LoVo (cell line): ENCODE measurements at places on chromosomes 16 and 17.
A peak's percentile ranks its signal among the peaks of the same experiment; 100 is the strongest.

DNA sequence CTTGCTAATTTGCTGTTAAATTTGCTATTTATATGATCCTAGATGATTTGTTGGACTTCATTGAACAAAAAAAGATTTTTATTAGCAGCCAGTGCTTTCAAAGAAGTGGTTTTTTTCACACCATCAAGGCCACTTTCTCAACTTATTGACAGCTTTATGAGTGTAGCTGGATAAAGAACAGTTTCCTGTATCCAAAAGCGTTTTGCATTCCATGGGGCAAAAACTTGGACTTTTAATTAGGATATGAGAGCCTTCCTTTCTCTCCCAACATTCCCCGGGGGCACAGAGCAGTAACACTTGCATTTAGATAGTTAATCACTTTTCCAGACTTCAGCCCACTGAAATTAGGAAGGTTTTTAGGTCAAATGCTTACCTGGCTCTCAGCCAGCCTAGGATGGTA lies 177.1 kb upstream of the ELAC2 start:
- DNase-seq: no peak

- no peak for DNase-seq
Measured at GRCh38 chr16:57876210-57876609, 73.9 kb upstream of the KIFC3 start.

DNA sequence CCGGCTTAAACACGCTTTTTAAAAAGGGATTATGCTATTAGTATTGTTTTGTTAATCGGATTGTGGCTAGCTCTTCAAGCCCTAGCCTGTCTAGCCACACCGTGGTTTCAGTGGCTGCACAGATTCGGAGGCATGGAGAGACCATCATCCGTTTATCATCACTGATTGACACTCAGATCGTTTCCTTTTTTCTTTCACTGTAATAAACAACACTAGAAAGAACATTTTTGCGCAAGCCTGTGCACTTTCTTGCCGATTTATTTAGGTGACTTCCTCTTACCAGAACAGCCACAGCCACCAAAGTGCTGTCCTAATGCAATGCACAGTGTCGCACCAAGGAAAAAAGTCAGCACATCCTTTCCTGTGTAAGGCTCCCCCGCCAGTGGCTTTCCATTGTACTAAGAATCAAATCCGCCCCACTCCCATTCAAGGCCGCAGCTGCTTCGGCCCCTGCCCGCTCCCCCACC lies 78.2 kb downstream of the CRISPLD2 start:
- no peak for DNase-seq

GRCh38 chr17:38958756-38959155 lies 8.4 kb downstream of the FBXO47 start:
- DNase-seq: no peak

DNA sequence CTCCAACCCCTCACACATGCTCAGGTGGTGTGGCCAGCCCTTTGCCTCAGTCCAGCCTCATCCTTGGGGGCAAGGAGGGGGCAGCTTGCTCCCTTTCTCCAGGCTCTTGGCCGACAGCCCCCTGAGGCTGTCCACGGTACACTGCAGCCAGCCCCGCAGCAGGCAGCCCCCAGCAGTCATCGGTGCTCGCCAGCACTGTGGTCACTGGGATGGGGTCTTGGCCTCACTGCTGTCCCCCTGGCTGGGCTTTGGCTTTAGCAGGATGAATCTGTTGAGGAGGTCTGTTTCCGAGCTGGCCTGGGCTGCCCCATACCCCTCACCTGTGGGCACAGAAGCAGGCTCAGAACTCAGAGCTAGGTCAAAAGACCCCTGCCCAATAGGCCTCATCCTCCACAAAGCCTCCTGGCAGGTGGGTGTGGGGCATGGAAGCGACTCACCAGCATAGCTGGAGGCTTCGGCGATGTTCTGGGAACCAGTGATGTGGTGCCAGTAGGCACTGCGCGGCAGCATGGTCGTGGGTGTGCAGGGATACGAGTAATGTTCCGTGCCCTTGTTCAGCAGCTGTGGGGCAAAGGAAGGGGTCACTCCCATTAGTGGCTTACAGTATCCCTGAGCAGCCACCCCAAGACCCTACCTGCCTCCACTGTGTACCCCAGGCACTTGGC lies 10.8 kb downstream of the POLR2C start:
- no peak for DNase-seq

DNA sequence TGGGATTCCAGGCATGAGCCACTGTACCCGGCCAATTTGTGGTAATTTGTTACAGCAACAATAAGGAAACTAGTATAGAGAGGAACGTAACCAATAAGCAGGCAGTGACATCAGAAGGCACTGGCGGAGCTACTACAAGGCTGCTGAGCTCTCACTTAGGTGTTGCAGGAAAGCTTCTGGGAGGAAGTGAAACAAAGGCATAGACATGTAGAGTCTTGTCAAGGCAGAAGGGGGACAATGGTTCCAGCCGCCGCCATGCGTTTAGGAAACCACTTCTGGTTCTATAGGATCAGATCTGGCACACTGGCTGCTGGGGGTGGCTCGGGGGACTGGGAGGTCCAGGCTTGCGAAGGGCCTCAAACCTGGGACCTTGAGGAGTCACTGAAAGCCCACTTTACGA lies 9.4 kb upstream of the CPSF4L start:
- no peak for DNase-seq

- no peak for DNase-seq
Measured at GRCh38 chr17:4142107-4142900, 526 bp downstream of the ZZEF1 start.

DNA sequence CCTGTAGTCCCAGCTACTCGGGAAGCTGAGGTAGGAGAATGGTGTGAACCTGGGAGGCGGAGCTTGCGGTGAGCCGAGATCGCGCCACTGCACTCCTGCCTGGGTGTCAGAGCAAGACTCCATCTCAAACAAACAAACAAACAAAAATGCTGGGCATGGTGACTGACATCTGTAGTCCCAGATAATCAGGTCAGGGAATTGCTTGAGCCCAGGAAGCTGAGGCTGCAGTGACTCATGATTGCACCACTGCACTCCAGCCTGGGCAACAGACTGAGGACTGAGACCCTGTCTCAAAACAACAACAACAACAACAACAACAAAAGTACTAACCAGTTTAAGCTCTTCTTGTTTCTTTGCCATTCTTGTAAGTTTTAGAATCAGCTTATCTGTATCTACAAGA lies 383.0 kb upstream of the PMFBP1 start:
- no peak for DNase-seq

GRCh38 chr17:56918916-56919315 lies 5.1 kb upstream of the TRIM25 start:
- DNase-seq: no peak

DNA sequence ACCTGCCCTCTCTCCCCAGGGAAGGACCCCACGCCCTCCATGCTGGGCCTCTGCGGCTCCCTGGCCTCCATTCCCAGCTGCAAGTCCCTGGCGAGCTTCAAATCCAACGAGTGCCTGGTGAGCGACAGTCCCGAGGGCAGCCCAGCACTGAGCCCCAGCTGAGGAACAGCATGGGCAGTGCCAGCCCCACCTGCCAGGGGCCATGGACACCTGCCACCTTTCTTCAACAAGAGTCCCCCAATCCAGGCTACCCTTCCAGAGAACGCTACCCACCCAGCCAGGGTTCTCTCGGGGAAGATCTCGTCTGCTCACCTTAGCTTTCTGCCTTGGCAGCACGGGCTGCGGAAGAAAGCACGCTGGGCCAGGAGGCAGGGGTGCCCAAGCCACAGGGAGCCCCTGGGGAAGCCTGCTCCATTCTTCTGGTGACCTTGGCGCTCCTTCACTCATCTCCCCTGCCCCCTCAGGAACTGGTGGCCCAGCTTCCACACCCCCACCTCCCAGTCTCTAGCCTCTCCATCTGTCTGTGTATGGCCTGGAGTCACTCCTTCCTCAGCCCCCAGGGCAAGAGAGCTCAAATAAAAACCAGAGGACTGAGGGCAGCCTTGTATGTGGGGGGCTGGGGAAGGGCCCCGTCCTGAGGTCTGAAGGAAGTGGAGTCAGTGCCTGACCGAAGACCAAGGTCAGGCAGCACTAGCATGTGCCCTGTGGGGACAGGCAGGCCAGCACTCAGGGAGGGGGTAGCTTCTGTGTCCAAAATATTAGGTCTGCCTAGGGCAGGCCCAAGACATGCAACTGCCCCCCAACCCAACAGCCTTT lies 6.3 kb downstream of the SLC25A39 start:
- no peak for DNase-seq

DNA sequence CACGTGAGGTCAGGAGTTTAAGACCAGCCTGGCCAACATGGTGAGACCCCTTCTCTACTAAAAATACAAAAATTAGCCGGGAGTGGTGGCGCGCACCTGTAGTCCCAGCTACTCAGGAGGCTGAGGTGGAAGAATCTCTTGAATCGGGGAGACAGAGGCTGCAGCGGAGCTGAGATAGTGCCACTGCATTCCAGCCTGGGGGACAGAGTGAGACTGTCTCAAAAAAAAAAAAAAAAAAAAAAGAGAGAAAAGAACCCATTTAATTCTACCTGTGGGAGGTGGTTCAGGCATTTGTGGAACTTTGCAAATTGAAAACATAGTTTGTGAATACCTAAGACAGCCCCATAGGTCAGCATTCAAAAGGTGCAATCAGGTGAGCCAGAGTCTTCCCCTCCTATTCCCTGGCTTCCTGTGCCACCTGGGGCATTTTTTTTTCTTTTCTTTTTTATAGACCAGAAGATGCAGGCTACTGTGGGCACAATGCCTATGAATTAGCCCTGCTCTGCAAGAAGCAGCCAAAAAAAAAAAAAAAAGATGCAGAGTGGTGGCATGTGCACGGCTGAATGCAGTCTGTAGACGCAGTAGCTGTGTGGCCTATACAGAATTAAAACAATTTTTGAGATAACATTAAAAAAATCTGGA lies 9.1 kb upstream of the SOCS3 start:
- no peak for DNase-seq

DNA sequence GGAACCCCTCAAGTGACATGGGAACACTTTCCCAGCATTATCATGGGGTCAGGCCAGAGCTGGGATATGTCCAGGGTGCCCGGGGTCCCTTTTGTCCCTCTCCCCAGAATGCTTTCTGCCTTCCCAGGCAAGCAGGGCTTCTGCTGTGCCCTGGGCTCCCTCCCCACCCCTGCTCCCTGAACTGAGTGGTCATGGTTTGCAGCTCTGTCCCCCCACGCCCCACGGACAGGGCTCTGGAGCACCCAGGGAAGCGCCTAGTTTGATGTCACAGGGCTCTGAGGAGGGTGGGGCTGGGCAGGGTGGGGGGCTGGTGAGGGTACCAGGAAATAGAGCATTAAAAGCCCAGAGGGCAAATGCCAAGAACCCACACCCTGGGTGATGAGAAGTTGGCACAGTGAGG lies 92.3 kb downstream of the CCDC182 start:
- no peak for DNase-seq

DNA sequence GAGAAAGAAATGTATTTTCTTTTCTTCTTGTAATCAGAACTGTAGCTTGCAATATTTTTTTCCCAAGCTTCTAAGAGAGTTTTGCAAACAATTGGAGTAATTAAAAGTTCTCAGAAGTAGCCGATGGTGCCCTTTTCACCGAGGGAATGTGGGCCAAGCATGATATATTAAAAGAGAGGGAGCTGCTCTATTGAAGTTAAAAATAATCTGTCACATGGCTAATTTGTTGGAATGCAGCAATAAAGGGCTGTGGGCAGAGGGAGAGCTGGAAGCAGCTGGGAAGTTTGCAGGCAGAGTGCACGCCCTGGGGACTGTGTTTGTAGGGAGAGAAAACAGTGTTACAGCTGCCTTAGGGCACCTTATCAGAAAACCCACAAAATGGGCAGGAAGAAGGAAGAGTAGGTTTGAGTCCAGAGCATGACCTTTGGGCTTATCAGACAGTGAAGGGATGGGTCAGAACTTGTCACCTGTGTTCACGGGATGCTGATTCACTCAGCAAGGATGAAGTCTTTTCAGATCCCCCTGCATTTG lies 18.5 kb upstream of the TERF2 start:
- DNase-seq: peak; percentile 89

- DNase-seq: no peak
Measured at GRCh38 chr17:55572139-55572538, 60.9 kb upstream of the SMIM36 start.

- DNase-seq: no peak
Measured at GRCh38 chr17:13978478-13978877, 90.8 kb upstream of the COX10 start.

DNA sequence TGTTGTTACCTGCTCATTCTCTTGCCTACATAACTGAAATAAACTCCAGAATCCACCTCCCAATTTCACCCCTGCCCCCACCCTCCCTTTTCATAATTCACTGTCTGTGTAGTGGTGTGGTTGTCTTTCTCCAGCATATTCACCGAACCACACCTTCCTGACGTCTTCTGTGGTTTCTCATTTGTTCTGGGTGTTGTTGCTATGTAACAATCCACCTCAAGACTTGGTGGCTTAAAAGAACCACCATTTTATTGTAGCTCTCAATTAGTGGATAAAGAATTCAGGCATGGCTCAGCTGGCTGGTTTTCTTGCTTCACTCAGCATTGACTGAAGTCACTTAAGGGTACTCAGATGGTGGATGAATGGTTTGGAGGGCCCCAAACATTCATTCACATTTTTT lies 229.8 kb downstream of the MAF start:
- DNase-seq: no peak

GRCh38 chr16:20614186-20615141 lies 38.3 kb upstream of the ACSM2B start:
- DNase-seq: no peak

GRCh38 chr17:2122641-2123302 lies 67.9 kb downstream of the HIC1 start:
- no peak for DNase-seq

GRCh38 chr17:17416007-17416399 lies 60.8 kb upstream of the MED9 start:
- DNase-seq: no peak

GRCh38 chr16:55033225-55034156 lies 102.8 kb downstream of the IRX5 start:
- DNase-seq: no peak

DNA sequence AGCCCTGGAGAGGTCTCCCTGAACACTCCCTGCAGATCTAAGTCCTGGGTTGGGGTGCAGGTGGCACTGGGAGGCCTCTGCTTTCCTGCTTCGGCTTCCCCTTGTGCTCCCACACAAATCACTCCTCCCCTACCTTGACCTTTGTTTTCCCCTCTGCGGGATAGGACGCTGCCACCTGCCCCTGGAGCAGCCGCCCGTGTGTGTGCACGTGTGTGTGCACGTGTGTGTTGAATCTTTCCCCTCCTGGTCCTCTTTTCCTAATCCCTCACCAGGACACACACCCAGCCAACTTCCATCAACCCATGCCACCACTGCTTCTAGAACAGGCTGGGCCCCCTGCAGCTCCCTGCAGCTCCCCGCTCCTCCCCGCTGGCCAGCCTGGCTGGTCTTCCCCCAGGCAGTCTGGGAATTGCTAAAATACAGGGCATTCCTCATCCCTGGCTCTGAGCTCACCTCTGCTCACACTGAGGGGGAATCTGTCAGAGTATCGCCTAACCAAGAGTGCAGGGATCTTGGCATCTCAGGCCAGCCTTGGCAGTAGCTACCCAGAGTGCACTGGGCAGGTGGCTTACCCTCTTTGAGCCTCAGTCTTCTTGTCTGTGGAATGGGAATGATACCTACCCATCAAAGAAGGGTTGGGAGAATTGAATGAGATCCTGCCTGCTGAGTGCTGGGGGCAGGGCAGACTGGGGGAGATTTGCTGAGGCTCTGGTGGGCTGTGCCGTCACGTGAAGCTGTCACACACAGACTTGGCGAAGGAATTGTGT lies 198.5 kb downstream of the NTN1 start:
- no peak for DNase-seq

- no peak for DNase-seq
Measured at GRCh38 chr17:35870906-35871819, 2.5 kb upstream of the HEATR9 start.

- no peak for DNase-seq
Measured at GRCh38 chr17:40517286-40517662, 15.9 kb upstream of the TNS4 start.
